ENCODE measurements at places on chromosomes 3 and 15.

DNA sequence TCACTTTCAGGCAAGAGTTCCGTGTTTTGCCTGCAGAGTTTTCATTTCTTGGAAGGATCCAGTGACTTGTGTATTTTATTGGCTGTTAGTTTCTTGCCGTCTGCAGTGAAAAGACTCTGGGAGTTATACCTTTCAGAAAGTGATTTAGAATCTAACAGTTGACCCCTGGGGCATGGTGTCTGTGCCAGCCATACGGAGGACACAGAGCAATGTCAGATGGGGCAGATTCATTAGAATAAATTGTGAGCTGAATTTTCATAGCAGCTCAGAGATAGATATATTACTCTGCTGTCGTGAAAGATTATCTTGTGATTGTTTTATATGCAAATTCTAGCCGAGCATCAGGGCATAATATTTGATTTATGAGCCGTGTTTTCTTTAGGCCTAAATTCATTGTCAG lies 131.6 kb downstream of the SV2B start:
- DNase-seq = no peak

- DNase-seq = no peak
Measured at GRCh38 chr3:53753518-53754183, 92.6 kb downstream of the CHDH start.

DNA sequence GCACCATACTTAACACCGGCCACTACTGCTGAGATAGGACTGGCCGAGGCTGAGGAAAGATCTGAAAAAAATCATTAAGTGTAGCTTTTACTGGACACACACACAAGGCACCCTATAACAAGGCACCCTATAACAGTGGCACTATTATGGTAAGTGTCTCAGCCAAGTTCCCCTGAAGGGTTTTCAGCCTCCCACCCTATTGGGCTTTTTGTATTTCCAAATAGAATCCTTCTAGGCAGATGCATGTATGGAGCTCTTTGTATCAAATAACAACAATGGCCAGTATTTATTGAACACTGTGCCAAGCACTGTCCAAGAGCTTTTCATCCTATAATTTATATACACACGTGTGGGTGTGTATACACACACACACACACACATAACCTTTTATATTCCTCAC lies 6.7 kb upstream of the DNAJA4 start:
- no peak for DNase-seq

- DNase-seq = no peak
Measured at GRCh38 chr15:38130740-38131498, 121.7 kb upstream of the SPRED1 start.

- no peak for DNase-seq
Measured at GRCh38 chr15:39454189-39454986, 126.5 kb upstream of the THBS1 start.

- no peak for DNase-seq
Measured at GRCh38 chr3:64067506-64068346, 44.4 kb upstream of the PSMD6 start.

DNA sequence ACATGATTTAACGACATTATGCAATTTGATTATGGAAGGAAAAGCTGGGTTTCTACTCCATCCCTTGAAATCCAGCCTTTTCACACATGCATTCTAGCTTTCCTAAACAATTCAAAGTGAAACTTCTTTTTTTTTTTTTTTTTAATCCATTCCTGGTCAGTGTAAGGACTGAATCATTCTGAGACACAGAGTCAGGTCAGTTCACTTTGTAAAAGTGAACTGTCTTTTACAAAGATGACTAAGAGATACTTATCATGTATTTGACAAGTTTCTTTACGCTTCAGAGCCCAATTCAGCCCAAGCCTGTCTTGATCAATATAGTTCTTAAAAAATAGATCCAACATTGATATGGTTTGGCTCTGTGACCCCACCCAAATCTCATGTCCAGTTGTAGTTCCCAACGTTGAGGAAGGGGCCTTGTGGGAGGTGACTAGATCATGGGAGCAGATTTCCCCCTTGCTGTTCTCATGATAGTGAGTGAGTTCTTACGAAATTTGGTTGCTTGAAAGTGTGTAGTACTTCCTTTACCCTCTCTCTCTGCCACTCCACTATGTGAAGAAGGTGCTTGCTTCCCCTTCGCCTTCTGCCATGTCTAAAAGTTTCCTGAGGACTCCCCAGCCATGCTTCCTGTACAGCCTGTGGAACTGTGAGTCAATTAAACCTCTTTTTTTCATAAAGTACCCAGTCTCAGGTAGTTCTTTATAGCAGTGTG lies 345.6 kb upstream of the THBS1 start:
- DNase-seq = no peak

DNA sequence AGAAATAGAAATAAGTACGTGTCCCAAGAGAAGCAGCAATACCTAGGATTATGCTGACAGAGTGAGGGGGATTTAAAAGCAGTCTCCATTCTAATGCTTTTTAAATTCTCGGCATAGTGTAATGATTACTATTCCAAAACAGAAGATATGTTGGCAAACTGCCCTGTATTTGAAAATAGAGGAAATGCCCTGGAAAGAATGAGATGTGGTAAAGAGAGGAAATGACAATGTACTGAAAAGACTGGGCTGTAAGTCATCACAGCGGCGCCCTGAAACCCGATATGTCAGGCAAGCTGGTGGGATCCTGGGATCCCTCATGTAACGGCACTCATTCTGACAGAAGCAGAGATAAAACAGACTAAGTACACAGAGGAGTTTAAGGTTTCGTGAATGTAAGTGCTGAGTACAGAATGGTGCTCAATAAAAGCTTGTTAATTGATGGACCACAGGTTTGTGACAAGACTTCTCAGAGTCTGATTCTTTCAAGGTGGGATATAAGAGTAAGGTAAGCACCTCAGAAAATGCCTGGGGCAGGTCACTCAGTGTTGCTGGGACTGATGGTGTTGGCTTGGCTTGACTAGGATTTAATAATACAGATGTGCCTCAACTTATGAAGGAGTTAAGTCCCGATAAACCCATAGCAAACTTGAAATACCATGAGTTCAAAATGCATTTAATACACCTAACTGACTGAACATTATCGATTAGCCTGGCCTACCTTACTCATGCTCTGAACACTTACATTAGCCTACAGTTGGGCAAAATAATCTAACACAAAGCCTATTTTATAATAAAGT lies 91.4 kb downstream of the NFKBIZ start:
- DNase-seq = no peak

GRCh38 chr15:27480642-27481041 lies 509.7 kb downstream of the GABRG3 start:
- DNase-seq = no peak

DNA sequence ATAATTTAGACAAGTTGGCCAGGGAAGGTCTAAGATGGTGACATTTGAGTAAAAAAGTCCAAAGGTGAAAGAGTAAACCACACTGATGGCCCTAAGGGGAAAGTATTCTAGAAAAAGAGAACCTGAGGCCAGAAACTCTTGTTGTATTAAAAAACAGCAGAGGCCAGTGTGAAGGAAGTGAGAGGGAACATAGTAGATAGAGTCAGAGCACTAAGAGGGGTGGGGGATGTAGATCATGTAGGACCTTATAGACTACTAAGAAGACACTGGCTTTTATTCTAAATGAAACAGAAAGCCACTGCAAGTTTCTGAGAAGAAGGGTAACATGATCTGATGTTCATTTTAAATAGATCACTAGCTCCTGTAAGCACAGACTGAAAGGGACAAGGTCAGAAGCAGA lies 14.5 kb downstream of the POLQ start:
- DNase-seq = no peak

- no peak for DNase-seq
Measured at GRCh38 chr15:81157195-81157938, 23.3 kb downstream of the CFAP161 start.

- peak; percentile 60 for DNase-seq
Measured at GRCh38 chr3:50246517-50246954, 10.5 kb downstream of the GNAI2 start.

DNA sequence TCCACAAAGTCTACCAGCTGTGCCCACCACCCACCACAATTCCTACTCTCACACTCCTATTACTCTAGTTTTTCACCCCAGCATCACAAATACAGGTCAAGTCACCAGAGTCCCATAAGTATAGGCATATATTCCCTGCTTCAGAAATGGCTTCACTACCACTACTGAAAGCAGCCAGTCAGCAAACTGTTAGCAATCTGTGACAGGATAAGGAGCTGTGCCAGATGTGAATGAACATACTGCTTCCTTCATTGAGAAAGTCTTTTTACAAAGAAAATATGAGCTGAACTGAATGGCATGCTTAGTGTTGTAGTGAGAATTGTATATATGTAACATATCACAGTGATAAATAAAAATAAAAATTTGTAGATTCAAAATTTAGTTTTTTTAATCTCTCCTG lies 76.8 kb downstream of the C3orf85 start:
- DNase-seq = no peak

- no peak for DNase-seq
Measured at GRCh38 chr3:60294181-60294580, 957.1 kb downstream of the FHIT start.

GRCh38 chr15:81107889-81108288 lies 26.2 kb upstream of the CFAP161 start:
- DNase-seq = no peak

- peak; percentile 31 for DNase-seq
Measured at GRCh38 chr3:48847053-48847503, 596 bp downstream of the PRKAR2A start.

DNA sequence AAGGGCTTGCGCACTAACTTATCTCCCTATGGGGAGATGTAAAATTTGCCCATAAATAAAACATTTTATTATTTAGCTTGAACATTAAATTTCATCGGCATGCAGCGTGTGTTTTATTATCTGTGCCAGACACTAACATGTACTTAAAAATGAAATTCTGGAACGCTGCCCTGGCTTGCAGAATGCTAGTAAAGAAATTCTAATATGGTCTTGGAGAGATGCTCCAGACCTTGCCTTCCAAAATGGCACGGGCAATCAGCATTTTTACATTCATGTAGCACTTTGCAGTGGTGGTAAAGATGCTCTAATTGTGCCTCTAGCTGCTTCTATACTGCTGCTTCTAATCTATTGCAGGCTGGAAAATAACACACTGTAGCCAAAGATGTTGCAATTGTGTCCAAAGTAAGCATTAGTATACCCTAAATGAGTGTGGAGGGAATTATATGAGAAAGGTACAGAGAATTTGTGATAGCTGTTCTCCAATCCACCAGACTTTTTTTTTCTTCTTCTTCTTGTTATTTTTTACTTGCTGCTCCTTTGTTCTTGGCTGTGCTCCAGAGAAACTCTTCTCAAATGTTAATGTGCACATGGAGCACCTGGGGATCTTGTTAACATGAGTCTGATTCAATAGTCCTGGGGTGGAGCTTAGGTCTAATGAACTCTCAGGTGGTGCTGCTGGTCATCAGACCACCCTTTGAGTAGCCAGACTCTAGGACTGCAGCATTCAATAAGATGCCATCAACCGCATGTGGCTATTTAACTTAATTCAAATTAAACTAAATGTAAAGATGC lies 47.3 kb downstream of the CRABP1 start:
- no peak for DNase-seq

DNA sequence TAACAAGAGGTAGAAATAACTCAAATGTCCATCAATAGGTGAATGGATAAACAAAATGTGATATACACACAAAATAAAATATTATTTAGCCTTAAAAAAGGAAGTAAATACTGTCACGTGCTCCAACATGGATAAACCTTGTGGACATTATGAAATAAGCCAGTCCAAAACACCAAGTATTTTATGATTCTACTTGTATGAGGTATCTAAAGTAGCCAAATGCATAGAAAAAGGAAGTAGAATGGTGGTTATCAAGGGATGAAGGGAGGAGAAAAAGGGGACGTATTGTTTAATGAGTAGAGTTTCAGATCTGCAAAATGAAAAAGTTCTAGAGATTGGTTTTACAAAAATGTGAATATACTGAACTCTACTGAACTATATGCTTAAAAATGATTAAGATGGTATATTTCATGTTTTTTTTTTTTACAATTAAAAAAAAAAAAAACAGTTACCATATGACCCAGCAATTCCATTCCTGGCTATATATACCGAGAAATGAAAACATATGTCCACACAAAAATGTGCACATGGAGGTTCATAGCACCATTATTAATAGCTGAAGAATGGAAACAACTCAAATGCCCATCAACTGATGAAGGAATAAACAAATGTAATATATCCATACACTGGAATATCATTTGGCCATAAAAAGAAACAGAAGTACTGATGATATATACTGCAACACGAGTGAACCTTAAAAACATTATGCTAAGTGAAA lies 29.1 kb upstream of the MAP6D1 start:
- no peak for DNase-seq

GRCh38 chr3:63328365-63328764 lies 50.3 kb downstream of the SYNPR start:
- DNase-seq = no peak

- DNase-seq = no peak
Measured at GRCh38 chr15:25092661-25093060, 137.9 kb downstream of the SNRPN start.

DNA sequence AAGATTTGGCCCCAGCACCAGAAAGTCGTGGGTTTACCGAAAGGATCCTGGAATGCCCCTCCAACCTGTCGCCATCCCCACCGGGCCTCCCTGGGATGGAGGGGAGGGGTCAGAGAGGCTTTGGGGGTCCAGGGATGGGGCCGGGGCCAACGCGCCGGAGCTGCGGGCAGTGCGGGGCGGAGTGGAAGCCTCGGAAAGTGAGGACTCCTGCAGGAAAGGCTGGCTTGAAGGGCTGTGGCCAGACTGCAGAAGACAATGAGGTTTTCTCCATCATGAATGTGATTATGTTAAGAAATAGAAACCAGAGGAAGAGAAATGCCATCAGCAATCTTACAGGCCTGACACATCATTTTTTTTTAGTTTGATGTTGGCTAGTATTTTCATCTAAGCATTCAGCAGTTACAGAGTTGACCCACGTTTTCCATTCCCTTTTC lies 738 bp downstream of the YEATS2 start:
- DNase-seq = no peak

DNA sequence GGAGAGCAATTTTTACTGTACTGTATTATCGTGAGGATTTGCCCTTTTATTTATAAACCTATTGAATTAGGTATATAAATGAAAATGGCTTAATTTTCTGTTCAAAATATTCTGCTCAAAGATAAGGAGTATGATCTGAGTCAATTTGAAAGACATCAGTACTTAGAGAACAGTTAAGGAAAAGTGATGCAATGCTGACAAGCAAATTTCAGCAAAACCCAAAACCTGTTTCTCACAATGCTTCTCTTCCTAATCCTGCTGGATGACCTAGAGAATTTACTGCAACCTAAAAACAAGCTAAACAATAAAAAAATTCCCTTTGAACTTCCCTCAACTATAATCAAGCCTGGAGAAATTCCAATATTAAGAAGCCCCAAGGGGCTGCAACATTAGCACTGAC lies 82.7 kb downstream of the RFX7 start:
- DNase-seq = no peak

- no peak for DNase-seq
Measured at GRCh38 chr15:62775932-62776331, 266.6 kb upstream of the TPM1 start.

- DNase-seq = no peak
Measured at GRCh38 chr3:193997228-193998122, 138.5 kb upstream of the HES1 start.

DNA sequence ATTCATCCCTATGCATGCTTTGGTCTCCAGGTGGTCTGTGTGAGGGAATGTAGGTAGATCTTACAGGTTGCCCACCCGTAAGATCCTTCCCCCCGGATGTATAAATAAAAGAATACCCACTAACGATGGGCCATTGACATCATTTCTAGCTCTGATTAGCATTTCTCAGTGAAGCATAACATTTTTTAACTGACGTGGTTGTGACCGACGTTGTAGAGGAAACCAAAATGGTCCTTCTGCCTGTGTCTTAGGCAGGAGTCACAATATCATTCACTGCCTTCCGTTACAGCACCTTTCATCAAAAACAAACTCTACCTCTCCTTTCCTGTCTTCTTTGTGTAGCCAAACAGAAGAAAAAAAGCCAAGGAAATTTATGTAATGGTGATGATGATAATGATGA lies 27.3 kb upstream of the UMPS start:
- no peak for DNase-seq
